ENCODE measurements at places on chromosomes 1 and 21. TPM values are rescaled to one million over a fixed set of nuclear protein-coding genes. Genes with fewer than 3 reads are reported as not detected.

The METTL18 gene
- 28.5 TPM for polyA plus RNA-seq

GRCh38 chr1:2383576-2383975 lies 7.8 kb downstream of the MORN1 start:
- H3K4me1 ChIP-seq = peaks cover 13% of the 10 kb centered on the region
- peak overlapping the region; percentile 68 for H3K27ac ChIP-seq
- H3K36me3 ChIP-seq = no peaks in the 10 kb centered on the region
- no peaks in the 10 kb centered on the region for H3K27me3 ChIP-seq
- H3K4me3 ChIP-seq = no peak overlapping the region

The RUNX3 gene
- 25.9 TPM for polyA plus RNA-seq

The RC3H1 gene
- 10.7 TPM for polyA plus RNA-seq

Data from naive B cell (primary cell).